Dermis blood vessel endothelial cell (primary cell): ENCODE measurements at places on chromosomes 6 and 20. TPM values are rescaled to one million over a fixed set of nuclear protein-coding genes. Genes with fewer than 3 reads are reported as not detected.

- DNase-seq = no peak
These were observed 33.6 kb downstream of the KCNB1 start for GRCh38 chr20:49448917-49449316.

GRCh38 chr6:121302882-121303281, 31.4 kb downstream of the TBC1D32 start:
- no peak for DNase-seq

DNA sequence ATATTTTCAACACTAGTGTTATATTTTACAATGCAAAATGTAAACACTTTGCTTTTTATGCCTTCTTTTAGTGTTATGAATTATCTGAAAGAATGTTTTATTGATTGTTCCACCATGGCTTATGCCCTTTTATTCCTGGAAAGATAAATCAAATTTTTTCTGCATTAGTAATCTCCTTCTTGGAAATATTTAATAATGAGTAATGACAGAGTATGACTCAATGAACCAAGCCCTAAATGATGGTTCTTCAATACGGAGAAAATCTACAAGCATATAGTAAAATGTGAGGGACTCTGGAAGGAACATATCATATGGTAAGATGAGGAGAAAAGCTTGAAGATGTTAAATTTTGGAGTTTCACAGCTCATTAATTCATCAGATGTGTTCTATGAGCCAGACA, 929.6 kb downstream of the C6orf118 start:
- peak; percentile 20 for DNase-seq

GRCh38 chr20:25346349-25346748, 44.3 kb downstream of the ABHD12 start:
- DNase-seq = no peak

DNA sequence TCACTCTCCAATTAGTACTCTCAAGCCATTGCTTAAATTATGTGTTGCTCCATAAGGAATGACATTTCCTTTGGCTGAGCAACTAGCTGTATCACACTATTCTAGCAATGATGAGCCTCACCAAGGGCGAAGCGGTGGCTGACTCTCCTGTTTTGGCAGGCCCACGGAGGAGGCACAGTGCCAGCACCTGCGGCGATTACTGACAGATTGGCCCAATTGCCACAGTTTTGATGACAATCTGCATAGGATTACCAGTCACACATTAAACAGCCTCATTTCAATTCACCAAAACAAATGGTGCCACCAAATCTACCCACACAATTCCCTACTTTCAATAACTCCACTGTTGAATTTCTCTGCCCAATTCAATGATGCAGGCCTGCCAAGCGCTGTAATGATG, 286.9 kb downstream of the PTPRK start:
- DNase-seq = no peak

GRCh38 chr6:26021001-26021349, 58.4 kb downstream of the TRIM38 start:
- peak; percentile 77 for DNase-seq

DNA sequence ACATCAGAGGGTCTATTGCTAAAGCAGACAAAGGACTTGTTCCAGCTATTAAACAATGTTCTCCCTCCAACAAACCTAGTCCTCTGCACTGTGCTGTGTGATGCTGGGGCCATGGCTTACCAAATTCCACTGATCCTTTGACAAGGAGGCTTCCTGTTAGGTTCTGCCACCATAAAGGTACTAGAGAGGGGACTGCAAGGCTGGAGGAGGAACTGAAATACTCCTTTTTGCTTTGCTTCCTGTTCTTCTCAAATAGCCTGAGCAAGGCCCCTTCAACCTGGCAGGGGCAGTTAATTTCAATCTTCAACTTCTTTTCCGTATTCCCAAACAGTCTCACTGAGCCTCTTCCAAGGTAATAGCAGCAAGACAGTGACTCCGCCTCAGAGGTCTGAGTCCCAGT, 286.4 kb upstream of the IRAK1BP1 start:
- no peak for DNase-seq

GRCh38 chr20:63052571-63053431, 46.0 kb upstream of the BHLHE23 start:
- DNase-seq = no peak

GRCh38 chr6:90199900-90200299, 96.7 kb downstream of the BACH2 start:
- no peak for DNase-seq

TRAPPC3L gene
- 0.17 TPM in 1 of 2 replicates, not detected in the other for total RNA-seq
